ENCODE measurements at places on chromosomes 1 and 21.

DNA sequence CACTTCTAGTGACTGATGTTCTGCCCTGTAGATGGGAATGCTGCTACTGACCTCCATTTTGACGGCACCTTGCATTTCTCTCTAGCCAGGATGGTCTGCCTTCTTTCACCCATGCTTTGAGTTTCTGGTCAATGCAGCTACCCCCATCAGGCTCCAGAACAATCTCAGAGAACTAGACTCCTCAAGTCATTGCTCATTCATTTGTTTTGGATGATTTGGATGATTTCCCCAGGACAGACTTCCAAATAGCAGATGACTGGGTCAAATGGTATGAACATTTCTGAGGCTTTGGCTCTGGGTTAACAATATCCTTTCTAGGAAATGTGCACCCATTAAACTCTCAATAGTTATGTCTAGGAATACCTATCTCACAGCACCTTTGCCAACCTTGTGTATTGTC, 63.9 kb downstream of the CSMD2 start:
- H3K27ac ChIP-seq, result no peak overlapping the region
- no peaks in the 10 kb centered on the region for H3K36me3 ChIP-seq
- H3K4me3 ChIP-seq, result no peak overlapping the region
- no peaks in the 10 kb centered on the region for H3K4me1 ChIP-seq
- no peak for DNase-seq

DNA sequence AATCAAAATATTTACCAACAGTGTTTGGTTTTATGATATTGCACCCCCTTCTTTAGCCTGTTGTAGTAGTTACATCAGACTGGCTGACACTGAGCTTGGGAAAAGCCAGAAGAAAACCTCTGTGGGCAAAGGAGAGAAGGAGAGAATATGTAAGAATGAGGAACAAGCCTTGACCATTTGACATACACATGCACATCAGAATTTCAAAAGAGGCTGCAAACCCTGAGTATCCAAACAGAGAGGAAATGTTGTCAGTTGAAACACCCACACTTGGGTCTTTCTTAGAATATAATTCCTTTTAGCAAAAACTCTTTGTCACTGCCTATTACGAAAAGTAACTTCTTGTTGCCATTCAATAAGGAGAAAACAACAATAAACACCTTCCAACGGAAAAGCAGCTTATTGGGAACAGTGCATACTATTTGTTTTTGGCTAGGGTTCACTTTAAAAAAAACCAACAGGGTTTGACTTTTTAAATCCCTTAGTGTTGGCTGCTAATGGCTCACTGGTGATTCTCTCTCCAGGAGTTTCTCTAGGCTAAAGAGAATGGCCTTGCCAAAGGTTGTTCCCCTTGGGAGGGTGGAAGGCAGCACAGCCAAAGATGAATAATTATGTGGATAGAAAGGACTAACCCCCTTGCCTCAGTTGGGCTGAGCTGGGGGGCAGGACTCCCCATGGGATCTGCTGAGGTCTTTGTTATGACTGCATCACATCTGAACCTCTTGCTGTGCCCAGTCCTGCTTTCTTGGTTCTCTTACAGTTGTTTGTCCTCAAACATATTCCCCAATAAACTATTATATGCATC, 48.9 kb downstream of the GORAB start:
- DNase-seq, result no peak
- H3K36me3 ChIP-seq, result no peaks in the 10 kb centered on the region
- H3K4me3 ChIP-seq, result no peak overlapping the region
- no peaks in the 10 kb centered on the region for H3K4me1 ChIP-seq
- H3K27me3 ChIP-seq, result peaks cover 8% of the 10 kb centered on the region

DNA sequence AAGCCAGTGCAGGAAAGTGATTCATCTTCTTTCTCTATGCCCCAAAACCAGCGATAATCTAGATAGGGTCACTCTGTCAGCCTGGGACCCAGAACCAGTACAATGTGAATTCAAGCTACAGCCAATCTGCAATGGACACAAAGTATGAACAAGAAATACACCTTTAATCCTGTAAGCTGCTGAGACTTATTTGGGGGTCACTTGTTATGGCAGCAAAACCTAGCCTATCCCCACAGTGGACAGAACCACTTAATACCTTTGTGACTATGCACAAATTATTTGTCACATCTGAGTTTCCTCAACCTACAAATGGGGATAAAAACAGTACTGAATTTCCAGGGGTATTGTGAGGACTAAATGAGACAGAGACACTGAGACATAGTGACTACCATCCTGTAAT, 50.0 kb downstream of the TMCO4 start:
- no peak for DNase-seq
- H3K4me3 ChIP-seq, result no peak overlapping the region
- H3K27ac ChIP-seq, result no peak overlapping the region
- H3K4me1 ChIP-seq, result no peaks in the 10 kb centered on the region
- H3K27me3 ChIP-seq, result no peaks in the 10 kb centered on the region

DNA sequence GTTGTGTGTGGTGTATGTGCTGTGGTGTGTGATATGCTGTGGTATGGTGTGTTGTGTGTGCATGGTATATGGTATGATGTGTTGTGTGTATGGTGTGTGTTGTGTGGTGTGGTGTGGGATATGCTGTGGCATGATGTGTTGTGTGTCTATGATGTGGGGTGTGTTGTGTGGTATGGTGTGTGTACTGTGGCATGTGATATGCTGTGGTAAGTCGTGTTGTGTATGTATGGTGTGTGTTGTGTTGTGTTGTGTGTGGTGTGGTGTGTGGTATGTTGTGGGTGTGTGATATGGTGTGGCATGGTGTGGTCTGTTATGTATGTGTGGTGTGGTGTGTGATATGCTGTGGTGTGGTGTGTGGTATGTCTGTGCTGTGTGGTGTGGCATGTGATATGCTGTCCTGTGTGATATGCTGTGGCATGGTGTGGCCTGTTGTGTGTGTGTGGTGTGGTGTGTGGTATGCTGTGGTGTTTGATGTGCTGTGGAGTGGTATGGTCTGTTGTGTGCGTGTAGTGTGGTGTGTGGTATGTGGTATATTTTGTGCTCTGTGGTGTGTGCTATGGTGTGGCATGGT, 318.0 kb downstream of the PTPRU start:
- peaks cover 11% of the 10 kb centered on the region for H3K27me3 ChIP-seq
- no peak overlapping the region for H3K4me3 ChIP-seq
- DNase-seq, result no peak

DNA sequence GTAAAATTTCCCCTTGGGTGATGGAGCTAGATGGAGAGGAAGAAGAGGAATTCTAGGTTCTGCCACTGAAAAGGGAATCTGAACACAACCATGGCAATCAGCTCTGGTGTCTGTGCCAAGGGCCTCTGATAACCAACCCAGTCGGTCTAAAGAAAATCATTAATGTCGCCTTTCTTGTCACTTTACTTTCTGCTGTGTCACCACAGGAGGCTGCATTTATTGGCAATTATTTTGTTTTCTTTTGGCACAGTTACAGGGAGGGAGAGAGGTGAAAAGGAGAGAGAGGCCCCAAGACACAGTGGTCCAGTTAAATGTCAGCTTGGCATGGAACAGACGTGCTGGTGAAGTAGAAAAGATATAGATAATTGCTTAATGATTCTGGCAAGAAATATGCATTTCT, 287.0 kb downstream of the ASTN1 start:
- H3K4me1 ChIP-seq, result no peaks in the 10 kb centered on the region
- DNase-seq, result no peak

DNA sequence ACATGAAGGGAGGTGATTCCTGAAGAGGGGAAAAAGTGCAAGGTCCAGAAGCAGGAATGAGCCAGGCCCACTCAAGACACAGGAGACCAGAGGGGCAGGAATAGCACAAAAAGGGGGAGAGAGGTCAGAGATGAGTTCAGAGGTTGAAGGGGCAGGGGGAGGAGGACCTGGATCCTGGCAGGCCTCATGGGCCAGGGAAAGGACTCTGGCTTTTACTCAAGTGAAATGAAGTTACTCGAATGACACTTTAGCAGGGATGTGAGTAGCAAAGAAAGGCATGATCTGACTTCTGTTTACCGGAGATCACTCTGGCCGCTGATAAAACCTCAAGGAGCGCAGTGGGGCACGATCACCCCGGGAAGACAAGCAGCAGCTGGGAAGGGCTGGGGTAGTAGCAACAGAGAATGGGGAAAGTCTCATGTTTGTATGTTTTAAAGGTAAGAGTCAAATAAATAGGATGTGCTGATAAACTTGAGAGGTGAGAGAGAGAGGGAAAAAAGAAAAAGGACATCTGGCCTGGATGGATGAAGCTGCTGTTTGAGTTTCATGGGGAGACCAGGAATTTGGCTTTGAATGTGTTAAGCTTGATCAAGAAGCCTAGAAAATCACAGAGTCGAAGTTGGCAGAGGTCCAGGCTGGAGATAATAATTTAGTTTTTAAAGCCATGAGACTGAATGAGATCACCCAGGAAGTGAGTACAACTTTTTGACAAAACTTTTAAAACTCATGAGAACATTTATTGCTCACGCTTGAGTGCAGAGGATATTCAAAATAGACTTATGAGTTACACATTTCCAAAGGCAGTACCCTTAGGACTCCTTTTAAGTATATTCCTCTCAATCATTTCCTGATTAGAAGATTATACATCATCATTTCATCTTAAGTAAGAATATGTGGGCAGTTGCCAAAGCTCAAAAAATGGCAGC, 156.0 kb downstream of the RERE start:
- H3K36me3 ChIP-seq, result no peaks in the 10 kb centered on the region
- no peak overlapping the region for H3K4me3 ChIP-seq
- H3K4me1 ChIP-seq, result peaks cover 15% of the 10 kb centered on the region
- no peaks in the 10 kb centered on the region for H3K27me3 ChIP-seq

DNA sequence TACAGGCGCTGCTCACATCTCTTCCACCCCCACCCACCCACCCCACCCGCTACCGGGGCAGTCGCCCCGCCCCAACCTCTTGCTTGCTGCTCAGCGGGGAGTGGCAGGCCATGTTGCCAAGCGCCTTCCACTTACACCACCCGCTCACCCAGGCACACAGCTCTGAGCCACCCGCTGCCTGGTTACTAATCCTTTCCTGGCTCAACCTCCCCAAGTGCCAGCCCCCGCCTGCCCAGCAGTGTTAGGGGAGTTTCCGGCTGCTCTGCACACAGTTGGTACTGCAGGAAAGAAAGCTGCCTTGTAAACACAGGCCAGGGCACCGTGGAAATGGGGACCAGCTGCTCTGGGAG, 56.2 kb downstream of the LACTBL1 start:
- H3K27ac ChIP-seq, result no peak overlapping the region
- peaks cover 5% of the 10 kb centered on the region for H3K27me3 ChIP-seq
- no peaks in the 10 kb centered on the region for H3K36me3 ChIP-seq
- DNase-seq, result no peak

DNA sequence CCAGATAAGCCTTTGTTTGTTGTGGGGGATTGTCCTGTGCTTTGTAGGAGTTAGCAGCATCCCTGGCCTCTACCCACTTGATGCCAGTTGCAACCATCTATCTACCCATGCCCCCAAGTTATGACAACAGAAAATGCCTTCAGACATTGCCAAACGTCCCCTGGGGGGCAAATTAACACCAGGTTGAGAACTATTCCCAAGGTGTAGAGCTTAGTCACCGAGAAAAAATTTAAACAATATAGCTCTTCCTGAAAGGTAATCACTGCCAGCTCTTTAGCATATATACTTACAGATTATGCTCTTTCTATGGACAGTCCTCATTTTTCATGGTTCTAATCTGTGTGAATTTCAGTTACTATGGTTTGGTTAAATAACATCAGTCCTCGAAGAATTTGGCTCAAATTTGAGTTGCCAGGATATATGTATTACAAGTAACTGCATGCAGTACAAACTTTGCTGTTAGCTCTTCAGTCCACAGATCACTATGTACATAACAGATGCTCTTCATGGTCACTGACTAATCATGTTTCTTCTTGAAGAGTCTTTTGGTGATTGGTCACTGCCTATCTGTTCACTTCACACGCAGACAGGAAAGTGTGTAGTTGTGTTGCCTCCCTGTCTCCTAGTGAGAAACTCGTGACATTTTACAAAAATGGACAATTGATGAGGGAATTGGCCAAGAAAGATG, 25.2 kb downstream of the MAPKAPK2 start:
- peaks cover 6% of the 10 kb centered on the region for H3K36me3 ChIP-seq
- no peak overlapping the region for H3K4me3 ChIP-seq
- no peak for DNase-seq
- H3K4me1 ChIP-seq, result peaks cover 63% of the 10 kb centered on the region
- H3K27me3 ChIP-seq, result no peaks in the 10 kb centered on the region

GRCh38 chr1:33696311-33696710, 167.6 kb upstream of the HMGB4 start:
- no peak for DNase-seq
- H3K27me3 ChIP-seq, result peaks cover 17% of the 10 kb centered on the region
- H3K36me3 ChIP-seq, result no peaks in the 10 kb centered on the region
- no peaks in the 10 kb centered on the region for H3K4me1 ChIP-seq

- H3K27me3 ChIP-seq, result no peaks in the 10 kb centered on the region
- peak; percentile 40 for DNase-seq
- peaks cover 11% of the 10 kb centered on the region for H3K36me3 ChIP-seq
- peak overlapping the region; percentile 94 for H3K27ac ChIP-seq
These were observed 121.2 kb downstream of the SLC45A1 start for GRCh38 chr1:8439015-8439702.

GRCh38 chr1:158163000-158163947, 17.4 kb upstream of the CD1D start:
- peaks cover 6% of the 10 kb centered on the region for H3K36me3 ChIP-seq
- no peaks in the 10 kb centered on the region for H3K27me3 ChIP-seq
- no peak for DNase-seq
- peak overlapping the region; percentile 70 for H3K4me3 ChIP-seq

GRCh38 chr21:36059823-36060158, 535 bp downstream of the SETD4 start:
- no peak for DNase-seq
- peak overlapping the region; percentile 96 for H3K27ac ChIP-seq
- peak overlapping the region; percentile 93 for H3K4me3 ChIP-seq
- H3K27me3 ChIP-seq, result no peaks in the 10 kb centered on the region

GRCh38 chr1:5818755-5819154, 173.5 kb downstream of the NPHP4 start:
- no peak overlapping the region for H3K27ac ChIP-seq
- DNase-seq, result no peak
- no peaks in the 10 kb centered on the region for H3K36me3 ChIP-seq
- H3K4me1 ChIP-seq, result no peaks in the 10 kb centered on the region
- peaks cover 16% of the 10 kb centered on the region for H3K27me3 ChIP-seq

DNA sequence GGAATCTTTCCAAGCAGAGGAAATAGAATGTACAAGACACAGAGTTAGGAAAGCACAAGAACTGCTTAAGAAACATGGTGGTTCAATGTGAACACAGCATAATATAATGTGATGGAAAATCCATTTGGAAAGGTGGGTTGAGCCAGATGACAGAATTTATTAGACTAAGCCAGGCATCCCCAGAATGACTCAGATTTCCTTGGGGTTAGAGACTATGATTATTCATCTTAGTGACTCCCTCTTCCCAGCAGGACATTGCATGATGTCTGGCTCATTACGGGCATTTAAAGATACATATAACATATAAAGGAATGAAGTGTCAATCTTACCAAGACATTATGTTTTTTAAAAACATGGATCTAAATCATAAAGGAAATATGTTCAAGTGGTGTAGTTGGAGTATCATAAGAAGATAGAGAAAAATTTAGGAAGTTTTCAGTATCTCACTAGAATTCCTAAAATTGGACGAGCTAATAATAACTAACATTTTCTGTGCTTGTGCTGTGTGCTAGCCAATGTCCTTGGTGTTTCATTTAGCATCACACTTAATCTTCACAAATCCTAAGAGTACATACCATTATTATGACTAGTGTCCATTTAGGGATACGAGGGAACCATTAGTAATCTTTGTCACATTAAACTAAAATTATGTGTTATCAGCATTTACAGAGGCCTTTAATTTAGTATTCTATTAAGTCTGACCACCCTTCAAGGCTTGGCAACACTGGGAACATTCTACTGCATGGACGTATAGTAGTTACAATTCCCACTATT, 41.0 kb upstream of the ST6GALNAC5 start:
- no peak overlapping the region for H3K27ac ChIP-seq
- H3K36me3 ChIP-seq, result no peaks in the 10 kb centered on the region
- H3K4me1 ChIP-seq, result no peaks in the 10 kb centered on the region
- DNase-seq, result no peak
- H3K27me3 ChIP-seq, result peaks cover 4% of the 10 kb centered on the region
